Kidney glomerular epithelial cell (primary cell): ENCODE measurements at places on chromosomes 1 and 21.

GRCh38 chr1:117633936-117634335 lies 28.1 kb downstream of the TENT5C start:
- DNase-seq = no peak

- DNase-seq = no peak
These were observed 8.6 kb downstream of the TMEM81 start for GRCh38 chr1:205075642-205076155.

DNA sequence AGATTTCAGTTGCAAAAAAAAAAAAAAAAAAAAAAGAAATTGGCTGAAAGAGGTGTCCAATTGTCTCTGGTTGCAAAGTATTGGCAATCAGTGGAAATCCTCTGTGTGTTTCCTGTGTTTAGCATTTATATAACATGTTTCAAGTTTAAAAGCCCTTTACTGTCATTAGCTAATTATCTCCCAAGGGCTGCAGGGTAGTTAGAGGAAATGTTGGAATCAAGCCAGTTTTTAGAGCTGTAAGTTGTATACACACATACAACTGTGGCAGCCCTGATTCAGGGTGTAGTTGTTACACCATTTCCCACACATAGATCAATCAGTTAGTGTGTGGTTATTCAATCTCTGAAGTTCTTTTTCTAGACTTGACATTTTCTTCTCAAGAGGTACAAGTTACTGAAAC lies 8.9 kb upstream of the ZNF326 start:
- no peak for DNase-seq

- no peak for DNase-seq
These were observed 35.4 kb downstream of the TRIT1 start for GRCh38 chr1:39847940-39848339.

- DNase-seq = no peak
These were observed 5.9 kb downstream of the AGO3 start for GRCh38 chr1:35936838-35937237.

DNA sequence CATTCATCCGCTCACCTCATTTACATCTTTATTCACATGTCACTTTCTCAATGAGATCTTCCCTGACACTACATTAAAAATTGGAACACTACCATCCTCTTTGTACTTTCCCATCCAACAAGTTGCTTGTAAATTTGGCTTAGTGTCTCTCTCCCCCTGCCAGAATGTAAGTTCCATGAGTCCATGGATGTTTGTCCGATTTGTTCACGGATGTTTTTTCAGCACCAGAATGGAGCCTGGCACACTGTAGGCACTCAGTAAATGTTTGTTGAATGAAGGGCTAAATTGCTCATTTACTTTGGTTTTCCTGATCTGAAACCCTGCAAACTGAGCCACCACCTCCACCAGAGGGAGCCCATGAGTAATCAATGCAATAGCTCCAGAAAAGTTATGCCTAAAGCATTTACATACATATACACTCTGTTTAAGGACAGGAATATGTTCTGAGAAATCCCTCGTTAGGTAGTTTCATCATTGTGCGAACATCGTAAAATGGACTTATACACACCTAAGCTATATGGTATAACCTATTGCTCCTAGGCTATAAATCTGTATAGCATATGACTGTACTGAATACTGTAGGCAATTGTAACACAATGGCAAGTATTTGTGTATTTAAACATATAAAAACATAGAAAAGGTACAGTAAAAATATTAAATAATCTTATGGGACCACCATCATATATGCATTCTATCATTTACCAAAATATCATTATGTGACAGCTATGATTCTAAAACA lies 2.8 kb upstream of the EYA3 start:
- peak; percentile 46 for DNase-seq

GRCh38 chr1:198607714-198608113 lies 31.1 kb upstream of the PTPRC start:
- DNase-seq = no peak

DNA sequence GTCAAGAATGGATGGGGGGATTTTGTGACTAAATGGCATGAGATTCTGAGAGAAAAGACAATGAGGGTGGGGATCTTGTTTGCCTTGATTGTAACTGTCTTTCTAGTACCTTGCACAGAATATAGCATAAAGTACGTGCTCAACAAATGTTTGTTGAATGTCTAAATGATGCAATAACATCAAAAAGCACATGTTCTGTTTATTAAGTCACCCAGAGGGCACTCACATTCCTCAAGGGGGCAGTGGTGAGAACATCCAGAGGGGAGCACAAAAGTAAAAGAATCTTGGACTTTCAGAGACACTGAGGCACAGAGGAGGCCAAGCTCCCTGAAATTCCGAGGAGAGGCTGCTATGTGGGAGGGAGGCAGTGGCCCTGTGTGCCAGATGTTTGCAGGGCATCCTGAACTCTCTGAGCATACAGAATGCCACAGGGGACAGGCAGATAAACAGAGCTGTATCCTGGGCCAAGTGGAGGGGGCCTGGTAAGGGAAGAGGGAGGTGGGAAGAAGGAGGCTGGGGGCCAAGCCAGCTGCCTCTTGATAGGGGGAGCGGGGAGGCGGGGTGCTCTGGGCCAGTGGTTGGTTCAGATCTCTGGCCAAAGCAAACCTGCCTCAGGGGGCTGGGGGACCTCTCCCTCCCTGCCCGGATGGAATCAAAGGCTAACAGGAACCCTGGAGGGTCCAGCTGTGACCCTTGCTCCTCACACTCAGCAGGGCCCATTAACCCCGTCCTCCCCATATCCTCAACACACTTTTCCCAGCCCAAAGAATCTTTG lies 6.5 kb upstream of the ATP1A2 start:
- DNase-seq = no peak

DNA sequence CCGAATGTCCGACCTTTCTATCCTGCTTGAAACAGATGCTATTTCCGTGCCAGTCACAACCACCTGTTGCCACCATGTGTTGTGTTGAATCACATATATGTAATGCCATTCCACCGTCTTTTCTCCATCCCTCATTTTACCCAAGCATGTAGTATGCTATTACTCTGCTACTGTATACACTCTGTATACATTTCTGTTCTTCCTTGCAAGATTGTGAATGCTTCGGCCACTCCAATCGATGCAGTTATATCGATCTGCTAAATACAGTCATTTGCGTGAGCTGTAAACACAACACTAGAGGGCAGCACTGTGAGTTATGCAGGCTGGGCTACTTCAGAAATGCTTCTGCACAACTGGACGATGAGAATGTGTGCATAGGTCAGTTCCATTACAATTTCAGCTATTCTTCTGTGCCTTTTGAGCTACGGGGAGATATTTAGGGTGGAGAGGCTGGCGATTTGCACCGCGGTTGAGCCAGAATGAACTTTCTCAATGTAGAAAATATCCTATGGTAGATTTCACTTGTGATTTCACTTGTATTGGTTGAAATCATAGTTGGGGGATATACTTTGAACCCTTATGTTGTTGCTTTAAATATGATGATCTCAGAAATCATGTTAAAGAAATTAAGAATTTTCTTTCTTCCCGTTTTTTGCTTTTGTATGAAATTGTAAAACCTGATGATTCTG lies 289.8 kb downstream of the NTNG1 start:
- DNase-seq = peak; percentile 39

GRCh38 chr21:32705139-32705538 lies 22.7 kb downstream of the SYNJ1 start:
- no peak for DNase-seq

GRCh38 chr1:186985889-186986491 lies 157.2 kb downstream of the PLA2G4A start:
- DNase-seq = peak; percentile 70

- no peak for DNase-seq
These were observed 33.4 kb downstream of the MNDA start for GRCh38 chr1:158864595-158864994.

- no peak for DNase-seq
These were observed 29.3 kb downstream of the ATF3 start for GRCh38 chr1:212637902-212638301.

DNA sequence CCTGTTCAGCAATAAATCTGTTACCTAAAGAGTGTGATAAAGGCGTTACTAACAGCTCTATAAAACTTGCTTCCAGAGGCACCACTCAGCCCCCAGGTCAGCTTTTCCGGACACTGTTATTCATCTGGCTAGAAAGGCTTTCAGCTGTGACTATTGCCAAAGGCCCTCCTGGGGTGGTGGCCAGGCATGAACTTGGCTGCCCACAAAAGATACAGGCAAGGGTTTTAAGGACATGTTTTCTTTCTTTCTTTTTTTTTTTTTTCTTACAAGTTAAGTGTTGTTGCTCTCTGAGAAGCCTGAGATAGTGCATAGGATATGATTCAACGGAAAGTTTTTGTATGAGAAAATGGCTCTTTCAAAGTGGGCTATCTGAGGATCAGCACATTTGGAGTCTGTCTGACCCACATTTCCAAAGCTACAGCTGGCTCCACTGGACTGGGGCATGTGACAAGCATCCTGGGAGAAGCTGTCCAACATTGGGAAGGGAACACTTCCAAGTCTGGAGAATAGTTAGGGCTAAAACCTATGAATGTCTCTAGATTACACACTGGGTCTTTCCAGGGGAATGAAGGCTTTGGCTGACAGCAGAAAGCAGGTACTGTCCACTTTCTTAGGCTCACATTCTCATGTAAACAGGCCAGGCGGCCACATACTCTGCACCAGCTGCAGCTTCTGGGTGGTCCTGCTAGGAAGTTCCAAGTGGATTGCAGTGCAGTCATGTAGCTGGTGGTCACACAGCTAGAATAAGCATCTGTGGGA lies 639.7 kb downstream of the LMO4 start:
- peak; percentile 38 for DNase-seq

DNA sequence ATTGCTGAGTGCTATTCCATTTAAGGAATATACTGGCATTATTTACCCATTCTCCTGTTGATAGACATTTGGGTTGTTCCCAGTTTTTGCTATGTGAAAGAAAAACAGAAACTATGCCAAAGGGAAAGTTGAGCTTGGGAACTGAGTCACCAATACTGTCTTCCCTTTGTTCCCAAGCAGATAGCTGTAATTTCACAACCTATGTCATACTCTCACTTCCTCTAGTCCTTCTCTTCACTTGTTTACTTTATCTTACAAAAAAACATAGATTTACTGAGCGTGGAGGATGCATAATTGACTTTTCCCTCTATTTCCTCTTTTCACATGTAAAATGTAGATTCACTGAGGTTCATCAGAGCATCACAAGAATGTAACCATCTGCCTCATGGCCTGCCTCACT lies 32.4 kb upstream of the PGBD5 start:
- DNase-seq = peak; percentile 21

GRCh38 chr1:167262836-167263235 lies 42.1 kb downstream of the POU2F1 start:
- no peak for DNase-seq

GRCh38 chr1:206575165-206575893 lies 36.9 kb downstream of the EIF2D start:
- no peak for DNase-seq

DNA sequence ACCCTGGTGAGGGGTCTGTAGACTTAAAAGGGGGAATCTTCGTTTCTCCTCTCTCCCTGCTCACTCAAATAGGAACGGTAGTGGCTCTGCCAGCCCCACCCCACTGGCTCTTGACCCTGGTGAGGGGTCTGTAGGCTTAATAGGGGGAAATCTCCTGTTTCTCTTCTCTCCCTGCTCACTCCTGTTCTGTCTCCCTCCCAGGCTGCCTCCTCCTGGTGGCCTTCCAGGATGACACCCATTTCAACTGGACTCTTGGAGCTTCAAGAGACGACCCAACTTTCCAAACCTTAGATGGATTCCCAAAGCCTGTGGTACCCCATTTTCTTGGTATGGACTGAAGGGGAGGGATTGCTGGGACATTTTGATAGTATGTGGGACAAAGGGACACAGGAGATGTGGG lies 1.4 kb upstream of the EPHB2 start:
- DNase-seq = peak; percentile 16

DNA sequence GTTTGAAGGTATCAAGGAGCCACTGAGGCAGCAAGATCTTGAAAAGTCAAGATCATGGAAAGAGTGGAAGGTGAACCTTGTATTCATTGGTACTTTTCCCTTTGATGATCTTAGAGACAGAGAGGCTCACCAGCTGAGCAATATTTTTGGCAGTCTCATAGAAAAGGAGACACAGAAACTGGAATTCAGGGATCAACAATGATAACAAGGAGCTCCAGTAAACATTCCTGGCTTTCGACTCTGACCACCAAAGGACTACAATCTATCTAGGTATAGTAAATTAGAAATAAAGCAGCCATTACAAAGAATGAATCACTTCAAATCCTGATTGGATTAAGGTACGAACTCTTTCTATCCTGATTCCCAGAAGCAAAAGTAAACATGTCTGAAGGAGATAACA lies 615.4 kb downstream of the KIF26B start:
- no peak for DNase-seq

DNA sequence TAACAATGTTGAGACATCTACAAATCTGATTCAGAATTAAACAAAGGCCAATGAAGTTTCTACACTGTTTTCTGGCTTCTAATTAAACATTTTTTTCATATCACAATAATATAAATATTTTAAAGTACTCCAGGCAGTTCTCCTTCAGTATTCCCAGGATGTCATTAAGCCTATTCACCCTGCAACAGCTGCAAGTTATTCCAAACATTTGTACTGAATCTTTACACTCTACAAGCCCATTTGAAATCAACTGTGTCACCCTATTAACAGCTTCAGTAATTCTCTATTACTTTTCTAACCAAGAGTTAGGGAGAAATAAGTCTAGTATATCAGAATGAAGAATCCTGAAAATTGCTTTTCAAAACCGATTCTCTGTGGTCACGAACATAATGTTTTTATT lies 124.6 kb downstream of the OLFML2B start:
- no peak for DNase-seq

- DNase-seq = no peak
These were observed 31.1 kb upstream of the DISP3 start for GRCh38 chr1:11447903-11448302.

DNA sequence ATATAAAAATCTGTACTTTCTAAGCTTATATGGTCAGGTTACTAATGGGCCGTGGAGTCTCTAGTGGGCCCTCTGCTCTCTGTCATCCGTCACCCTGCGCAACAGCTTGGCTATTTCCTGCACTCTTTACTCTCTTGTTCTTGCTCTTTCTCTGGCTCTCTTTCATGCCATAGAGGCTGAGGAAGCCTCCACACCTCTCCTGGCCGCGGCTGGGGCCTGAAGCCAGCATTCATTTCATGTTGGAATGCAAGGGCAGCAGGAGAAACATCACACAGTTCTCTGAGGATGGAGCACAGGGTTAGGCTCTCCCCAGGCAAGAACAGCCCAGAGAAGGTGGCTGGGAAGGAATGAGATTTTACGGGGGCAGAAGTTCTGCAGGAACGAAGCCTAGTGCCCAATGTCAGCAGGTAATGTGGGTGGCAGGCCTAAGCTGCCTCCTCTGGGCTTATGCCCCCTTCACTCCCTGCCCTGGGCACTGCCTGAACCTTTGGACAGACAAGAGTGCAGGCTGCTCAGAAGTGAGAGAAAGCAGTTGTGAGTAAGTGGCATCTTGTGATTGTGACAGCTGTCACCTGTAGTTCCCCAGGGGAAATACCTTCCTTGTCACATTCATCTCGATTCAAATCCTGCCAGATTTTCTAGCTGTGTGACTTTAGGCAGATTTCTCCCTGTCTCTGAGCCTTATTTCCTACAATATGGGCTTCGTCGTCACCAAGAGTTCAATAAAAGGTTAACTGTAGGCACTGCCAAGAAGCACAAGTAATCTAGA lies 3.6 kb upstream of the FHAD1 start:
- DNase-seq = no peak
